Activated CD8-positive, alpha-beta memory T cell treated with anti-CD3 and anti-CD28 coated beads for 1 hour (primary cell): ENCODE measurements at places on chromosomes 5 and 9.

GRCh38 chr5:2207416-2208238 lies 324.9 kb upstream of the IRX4 start:
- DNase-seq, result no peak

DNA sequence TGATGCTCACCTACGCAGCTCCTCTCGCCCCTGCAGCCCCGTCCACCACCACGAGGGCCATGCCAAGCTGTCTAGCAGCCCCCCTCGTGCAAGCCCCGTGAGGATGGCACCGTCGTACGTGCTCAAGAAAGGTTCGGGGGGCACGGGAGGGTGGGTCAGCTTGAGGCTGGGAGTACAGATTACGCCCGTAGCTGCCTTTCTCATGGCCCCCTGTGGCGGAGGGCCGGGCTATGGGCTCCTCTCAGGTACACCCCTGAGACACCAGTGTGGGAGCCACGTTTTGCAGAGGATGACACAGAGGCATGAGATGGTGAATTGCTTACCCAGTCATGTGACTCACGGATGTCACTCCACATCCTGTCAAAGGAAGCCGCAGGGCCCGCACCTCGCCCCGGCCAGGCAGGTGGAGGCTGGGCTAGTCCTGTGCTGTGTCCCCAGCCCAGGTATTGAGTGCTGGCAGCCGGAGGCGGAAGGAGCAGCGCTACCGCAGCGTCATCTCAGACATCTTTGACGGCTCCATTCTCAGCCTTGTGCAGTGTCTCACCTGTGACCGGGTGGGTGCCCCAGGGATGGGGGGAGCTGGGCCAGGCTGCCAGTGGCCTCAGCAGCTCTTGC lies 33.7 kb downstream of the USP20 start:
- DNase-seq, result peak; percentile 74

GRCh38 chr9:21023861-21024260 lies 7.6 kb downstream of the HACD4 start:
- DNase-seq, result no peak

GRCh38 chr5:3023656-3024055 lies 272.2 kb upstream of the IRX2 start:
- DNase-seq, result no peak

GRCh38 chr9:76654575-76654974 lies 109.7 kb upstream of the PCA3 start:
- no peak for DNase-seq

- no peak for DNase-seq
These were observed 26.9 kb downstream of the ADAMTS2 start for GRCh38 chr5:179318221-179318955.

- DNase-seq, result no peak
These were observed 643.4 kb downstream of the CCDC171 start for GRCh38 chr9:16196206-16196605.

- no peak for DNase-seq
These were observed 180.3 kb downstream of the TRIO start for GRCh38 chr5:14323466-14323865.

GRCh38 chr9:134995792-134996120 lies 78.0 kb upstream of the FCN1 start:
- DNase-seq, result no peak

DNA sequence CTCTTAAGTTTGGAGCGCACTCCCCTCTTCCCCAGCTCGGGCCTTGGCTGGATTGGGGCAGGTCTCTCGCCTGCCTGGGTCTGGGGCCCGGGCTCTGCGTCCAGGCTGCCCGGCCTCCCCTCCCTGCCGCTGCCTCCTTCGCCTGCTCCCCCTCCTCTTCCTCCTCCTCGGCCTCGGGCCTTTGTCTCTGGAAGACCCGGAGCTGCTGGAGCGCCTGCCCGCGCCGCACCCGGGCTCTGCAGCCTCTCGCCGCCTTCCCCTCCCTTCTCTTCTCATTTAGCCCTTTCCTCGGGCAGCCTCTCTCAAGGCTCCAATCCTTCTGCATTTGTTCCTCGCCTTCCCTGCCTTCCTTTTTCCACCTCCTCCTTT lies 218.5 kb downstream of the C9orf50 start:
- DNase-seq, result no peak

DNA sequence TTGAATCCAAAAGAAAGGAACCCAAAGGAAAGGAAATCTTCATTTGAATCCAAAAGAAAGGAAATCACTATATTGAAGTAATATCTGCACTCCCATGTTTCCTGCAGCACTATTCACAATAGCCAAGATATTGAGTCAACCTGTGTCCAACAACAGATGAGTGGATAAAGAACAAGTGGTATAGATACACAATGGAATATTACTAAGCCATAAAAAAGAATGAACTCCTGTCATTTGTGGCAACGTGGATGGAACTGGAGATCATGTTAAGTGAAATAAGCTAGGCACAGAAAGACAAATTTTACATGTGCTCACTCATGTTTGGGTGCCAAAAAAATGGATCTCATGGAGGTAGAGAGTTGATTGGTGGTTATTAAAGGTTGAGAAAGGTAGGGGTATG lies 57.8 kb upstream of the STOM start:
- DNase-seq, result no peak

- DNase-seq, result no peak
These were observed 47.2 kb downstream of the GPBP1 start for GRCh38 chr5:57221049-57221568.

- DNase-seq, result no peak
These were observed 104.3 kb downstream of the PDE4D start for GRCh38 chr5:59789197-59789596.

DNA sequence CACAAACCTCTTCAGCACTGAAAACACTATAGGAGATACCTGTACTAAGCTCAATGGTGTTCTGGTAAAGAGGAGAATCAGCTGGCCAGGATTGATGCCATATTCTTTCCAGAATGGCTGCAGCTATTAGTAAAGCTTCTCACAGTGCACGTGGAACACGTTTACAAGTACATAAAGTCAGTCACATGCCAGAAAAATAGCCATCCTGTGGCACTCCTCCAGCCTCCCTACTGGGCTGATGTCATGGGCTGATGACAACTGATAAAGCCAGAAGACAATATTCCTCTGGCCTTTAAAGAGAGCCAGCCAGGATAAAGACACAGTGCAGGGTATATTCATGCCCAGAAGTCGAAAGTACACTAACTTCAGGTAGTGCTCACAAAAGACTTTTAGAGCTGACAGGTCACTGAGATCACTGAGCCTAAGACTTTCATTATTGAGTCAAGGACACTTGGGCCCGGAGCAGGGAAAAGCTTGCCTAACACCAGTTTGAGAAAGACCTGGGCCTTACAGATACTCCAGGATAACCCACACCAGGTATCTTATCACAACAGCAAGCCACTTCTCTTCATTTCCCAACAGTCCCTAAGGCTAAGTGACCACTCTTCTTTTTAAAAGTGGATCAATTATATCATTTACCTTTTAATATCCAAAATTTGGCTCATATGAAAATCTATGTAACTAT lies 29.4 kb downstream of the ABITRAM start:
- DNase-seq, result no peak

- DNase-seq, result no peak
These were observed 171.4 kb upstream of the NR4A3 start for GRCh38 chr9:99650187-99650874.

- no peak for DNase-seq
These were observed 27.1 kb downstream of the ABCA1 start for GRCh38 chr9:104900871-104901270.

- DNase-seq, result no peak
These were observed 18.3 kb upstream of the SYNPO start for GRCh38 chr5:150622157-150622556.

DNA sequence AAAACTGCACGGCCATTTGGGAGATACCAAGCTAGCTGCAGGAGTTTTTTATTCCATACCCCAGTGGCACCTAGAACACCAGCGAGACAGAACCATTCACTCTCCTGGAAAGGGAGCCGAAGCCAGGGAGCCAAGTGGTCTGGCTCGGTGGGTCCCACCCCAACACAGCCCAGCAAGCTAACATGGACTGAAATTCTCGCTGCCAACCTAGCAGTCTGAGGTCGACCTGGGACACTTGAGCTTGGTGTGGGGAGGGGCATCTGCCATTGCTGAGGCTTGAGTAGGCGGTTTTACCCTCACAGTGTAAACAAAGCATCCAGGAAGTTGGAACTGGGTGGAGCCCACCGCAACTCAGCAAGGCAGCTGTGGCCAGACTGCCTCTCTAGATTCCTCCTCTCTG lies 108.9 kb upstream of the CHD1 start:
- peak; percentile 8 for DNase-seq

DNA sequence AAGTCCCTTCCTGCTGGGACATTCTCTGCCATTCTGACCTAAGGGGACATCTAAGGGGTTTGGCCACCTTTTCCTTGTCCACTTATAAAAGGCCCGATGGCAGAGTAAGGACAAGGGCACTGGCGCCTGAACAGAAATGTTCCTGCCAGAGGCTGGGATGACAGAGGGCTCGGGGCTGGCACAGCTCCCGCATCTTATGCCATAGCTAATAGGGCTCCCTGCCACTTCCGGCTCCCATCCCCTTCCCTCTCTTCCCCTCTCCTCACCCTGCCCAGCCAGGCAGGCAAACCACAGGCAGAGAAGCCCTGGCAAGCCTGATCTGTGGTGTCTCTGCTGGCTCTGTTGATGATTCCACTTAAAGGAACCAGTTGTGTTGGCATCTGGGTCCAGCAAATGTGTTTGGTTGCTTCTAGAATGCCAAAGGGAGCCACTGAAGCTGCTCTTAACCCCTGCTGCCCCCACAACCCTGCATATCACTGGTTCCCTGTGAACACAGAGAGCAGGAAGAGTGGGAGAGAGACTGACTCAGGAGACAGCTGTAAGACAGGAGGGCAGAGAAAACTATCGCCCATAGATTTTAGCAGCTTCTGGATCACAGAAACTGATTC lies 18.4 kb upstream of the ADRA1B start:
- no peak for DNase-seq

- DNase-seq, result no peak
These were observed 22.0 kb downstream of the MAST4 start for GRCh38 chr5:66617991-66618768.

DNA sequence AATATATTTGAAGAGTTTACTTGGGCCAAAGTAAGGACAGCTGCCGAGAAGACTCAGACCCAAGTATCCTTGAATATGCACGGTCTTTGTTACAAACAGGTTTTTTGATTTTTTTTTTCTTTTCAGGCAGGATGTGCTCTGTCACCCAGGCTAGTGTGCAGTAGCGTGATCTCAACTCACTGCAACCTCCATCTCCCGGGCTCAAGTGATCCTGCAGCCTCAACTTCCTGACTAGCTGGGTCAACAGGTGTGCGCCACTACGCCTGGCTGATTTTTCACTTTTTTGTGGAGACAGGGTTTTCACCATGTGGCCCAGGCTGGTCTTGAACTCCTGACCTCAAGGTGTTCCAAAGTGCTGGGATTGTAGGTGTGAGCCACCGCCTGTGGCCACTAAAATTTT lies 27.4 kb downstream of the JMY start:
- no peak for DNase-seq

DNA sequence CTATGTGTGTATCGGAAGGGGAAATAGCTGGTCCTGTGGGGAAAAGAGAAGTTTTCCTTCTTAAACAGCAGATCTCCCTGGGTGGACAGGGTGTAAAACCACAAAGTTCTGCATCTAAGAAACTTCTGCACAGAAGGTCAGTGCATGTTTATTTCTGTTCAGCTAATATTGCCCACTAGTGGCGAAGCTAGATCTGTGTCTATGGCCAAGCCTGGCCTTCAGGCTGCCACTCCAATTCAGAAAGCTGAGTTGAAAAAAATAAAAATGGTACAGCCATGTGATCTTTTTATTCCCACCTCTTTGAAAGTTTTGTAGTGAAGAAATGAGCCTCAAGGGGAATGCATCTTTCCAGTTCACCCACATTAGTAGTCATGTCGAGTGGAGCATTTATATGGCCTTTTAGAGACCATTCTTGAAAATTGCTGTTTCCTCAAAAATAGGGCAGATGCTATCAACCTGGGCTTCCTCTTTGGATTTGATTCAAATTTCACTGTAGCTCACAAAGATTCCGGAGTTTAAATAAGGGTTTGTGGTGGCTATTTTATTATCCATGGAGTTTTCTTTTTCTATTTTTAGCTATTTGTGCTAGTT lies 488.0 kb downstream of the PRELID2 start:
- no peak for DNase-seq

- DNase-seq, result no peak
These were observed 134.1 kb upstream of the PRLR start for GRCh38 chr5:35364350-35364749.

DNA sequence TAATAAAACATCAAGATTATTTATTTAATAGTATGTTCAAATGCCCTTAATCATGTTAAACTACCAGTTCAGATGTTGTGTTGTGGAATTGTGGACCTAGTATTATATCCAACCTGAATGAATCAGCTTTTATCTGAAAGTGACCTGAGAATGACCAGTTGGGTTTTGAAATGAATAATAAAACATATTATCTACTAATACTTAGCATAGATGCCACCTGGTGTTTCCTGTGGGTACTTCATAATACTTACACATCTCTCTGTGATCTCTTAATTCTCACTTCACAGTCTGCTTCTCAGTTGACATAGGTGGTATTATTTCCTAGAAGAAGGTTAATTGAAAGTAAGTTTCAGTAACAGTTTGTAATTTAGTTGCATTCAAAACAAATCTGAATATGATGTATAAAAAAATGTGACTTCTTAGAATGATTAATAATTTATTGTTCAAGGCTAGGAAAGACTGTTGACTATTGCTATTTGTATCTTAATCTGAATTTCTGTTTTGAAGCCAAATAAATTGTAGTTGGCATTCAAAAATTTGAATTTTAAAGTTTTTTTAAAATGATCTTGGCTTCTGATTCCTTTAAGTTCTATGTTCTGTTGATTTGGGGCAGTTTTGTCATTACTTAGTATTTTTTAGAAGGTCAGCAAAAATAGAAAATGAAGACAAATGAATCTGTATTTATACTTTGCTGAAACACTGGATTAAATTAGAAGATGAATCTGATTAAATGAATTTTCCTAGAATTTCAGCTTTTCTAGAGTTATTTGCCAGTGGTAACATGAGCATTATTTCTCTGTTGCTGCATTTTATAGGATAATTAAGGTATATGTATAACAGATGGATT lies 48.2 kb downstream of the KIF2A start:
- no peak for DNase-seq
